RWPE1 (cell line): ENCODE measurements at places on chromosomes 3 and 15.

DNA sequence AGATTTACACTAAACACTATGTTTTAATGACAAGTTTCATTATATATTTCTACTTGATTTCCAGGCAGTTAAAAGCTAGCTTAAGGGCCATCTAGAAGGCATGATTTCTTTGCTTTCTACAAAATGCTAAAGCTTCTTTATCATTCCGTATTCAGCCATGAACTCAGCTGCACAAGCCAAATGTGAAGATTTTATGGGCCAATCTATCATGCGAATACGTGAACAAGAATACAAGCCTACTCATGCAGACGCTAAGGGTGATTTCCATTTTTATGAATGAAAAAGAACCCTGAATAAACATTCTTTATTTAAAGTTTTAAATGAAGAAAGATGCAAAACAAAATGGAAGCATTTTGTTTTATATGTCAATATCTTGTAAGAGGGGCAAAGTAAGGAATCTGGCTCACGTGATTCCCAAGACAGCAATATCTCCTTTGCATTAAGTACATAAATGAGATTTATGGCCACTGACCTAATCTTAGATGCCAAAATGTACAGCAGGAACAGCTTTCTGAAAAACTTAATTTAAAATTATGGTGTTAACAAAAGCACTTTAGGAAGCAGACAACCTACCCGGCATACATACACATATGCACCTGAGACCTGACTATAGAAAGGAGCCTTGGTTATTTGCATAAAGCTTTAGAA is 215.8 kb downstream of the DPH6 start:
- no peak for DNase-seq

DNA sequence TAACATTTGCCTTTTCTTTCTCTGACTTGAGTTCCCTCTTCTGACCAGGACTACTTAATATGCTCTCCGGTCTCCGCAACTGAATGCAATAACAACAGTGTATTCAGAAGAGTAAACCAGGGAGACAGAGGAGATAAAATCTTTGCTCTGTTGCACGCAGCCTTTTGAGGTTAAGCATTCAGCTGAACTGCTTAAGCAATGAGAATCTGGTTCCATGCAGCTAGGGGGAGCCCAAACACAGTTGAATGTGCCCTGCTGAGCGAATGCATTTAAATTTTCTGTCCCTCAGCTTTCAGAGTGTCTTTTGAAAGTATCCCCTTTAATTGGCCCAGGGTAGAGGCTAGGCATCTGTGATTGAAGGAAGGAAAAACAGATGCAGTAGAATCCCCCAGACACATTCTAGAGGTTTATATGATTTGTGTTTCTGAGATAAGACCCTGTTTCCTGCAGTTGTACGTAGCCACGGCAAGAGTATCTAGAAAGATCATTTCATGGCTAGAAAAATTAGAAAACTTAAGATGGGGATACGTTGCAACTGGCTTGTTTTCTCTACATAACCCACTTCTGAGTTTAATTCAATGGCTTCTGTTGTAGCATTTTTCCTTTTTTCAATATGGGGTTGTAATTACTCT is 309.6 kb downstream of the TUSC7 start:
- peak; percentile 30 for DNase-seq

GRCh38 chr3:50442945-50443579 is 60.4 kb downstream of the CACNA2D2 start:
- DNase-seq = no peak

DNA sequence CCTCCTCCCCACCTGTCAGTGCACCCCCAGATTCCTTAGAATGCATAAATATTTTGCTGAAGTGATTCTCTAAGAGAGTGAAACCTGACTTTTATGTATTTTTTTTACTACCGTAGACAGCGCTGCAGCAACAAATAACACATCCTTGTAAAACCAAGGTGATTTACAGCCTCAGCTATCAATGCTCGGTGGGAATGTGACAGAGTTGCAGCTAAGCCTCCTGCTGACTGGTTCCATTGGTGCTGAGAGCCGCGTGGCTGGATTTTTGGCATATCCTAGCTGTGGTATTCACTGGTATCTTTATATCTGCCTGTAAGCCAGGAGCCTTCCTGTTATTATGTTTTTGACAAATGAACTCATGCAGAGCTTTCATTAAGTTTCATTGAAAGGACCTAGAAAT is 11.0 kb downstream of the FGD5 start:
- DNase-seq = no peak

DNA sequence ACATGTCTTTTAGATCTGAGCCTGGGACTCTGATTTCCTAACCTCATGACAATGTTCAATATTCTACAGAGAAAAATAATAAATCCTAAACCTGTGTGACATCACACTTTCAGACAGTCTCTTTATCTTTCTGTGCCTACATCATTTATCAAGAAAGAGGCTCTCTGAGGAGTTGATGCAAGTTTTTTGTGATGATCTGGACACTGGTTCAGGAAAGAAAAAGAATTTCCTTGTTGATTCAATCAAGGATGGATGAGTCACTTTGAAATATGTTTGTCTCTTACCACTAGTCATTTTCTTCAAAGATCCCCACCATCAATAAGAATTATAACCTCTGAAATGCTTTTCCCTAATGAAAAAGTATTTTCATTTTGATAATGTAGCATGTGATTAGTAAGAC is 404.6 kb downstream of the WDR72 start:
- no peak for DNase-seq

GRCh38 chr3:48413611-48414010 is 16.3 kb downstream of the PLXNB1 start:
- no peak for DNase-seq

DNA sequence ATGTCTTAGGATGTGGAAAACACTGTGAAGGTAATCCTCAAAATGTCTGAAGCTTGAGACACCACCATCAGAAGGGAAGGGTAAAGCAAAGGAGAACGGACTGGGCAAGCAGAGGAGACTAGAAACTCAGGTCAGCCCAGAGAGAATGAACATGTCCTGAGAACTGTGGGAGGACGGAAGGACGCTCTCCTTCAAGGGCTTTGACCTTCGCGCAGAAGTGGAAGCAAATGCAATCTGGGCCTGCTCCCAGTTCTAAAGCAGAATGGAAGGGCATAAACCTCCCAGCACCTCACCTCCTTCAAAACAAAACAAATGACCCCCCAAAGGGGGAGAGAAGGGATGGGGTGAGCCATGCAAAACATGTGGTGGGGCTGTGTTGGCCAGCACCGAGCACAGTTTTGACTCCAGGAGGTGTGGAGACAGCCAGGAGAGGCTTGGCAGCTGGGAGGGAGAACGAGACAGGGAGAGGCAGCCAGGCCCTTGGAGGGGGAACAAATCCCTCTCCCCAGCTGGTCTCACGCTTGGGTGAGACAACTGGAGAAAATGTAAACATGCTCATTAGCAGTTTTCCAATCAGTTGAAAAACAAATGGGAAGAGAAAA is 222.4 kb upstream of the WNT5A start:
- no peak for DNase-seq

- DNase-seq = no peak
Observed at GRCh38 chr3:117633207-117633606, 923.6 kb downstream of the TUSC7 start.

GRCh38 chr15:68334661-68335124 is 57.1 kb downstream of the FEM1B start:
- no peak for DNase-seq

DNA sequence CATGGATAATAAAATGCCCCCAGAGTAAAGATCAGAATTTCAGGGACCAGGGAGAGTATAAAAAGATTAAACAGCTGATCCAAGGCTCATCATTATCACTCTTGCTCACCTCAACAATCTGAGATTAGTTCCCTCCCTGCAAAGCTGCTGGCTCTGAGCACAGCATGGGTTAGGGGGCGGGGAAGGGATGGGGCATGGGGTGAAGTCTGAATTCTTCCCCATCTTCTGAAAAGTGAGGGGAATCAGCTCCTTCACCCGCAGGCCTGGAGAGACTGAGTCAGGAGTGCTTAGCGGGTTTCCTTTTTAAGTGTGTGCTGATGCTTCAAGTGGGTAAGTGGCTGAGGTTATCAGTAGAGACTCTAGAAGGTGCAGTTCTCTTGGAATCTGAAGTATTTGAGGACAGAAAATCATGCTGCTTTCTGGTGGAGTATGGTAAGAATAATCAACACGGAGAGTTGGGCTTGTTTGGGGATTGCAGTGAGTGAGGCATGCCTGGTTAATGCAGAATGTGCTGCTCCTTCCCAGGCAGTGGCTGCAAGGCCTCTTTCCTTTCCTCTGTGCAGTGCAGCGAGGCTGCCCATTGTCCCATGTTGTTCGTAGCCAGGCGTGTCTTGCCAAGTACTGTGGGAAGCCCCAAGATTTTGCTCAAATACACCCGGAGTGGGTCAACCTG is 59.2 kb upstream of the TRAK1 start:
- DNase-seq = no peak

GRCh38 chr3:169170456-169170855 is 493.1 kb downstream of the MECOM start:
- no peak for DNase-seq

DNA sequence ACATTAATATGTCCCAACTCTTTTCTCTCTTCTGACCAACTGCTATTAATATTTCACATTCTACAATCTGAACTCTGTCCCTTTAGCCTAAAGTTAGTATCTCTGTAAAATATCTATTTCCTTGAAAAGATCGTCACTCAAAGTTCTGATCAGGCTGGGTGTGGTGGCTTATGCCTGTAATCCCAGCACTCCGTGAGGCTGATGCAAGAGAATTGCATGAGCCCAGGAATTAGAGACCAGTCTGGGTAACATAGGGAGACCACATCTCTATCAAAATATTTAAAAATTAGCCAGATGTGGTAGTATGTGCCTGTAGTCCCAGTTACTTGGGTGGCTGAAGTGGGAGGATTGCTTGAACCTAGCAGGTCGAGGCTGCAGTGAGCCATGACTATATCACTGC is 695.6 kb downstream of the MCTP2 start:
- DNase-seq = no peak

DNA sequence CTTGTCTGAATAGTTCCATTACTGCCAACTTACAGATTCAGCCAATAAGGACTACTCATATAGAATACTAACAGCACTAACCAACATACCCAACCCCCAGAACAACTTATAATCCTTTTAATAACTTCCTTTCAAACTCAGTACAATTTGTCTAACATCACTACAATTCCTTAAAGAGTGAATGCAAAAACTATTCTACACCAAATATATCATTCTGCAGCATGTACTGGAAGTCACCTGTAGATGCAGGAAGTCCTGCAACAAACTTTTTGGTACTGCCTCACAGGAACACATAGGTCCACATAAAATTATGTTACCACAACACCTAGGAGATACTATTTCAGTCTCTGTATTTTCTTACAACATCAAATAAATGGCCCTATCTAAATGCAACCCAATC is 2.1 kb downstream of the CCNL1 start:
- no peak for DNase-seq

GRCh38 chr15:63396152-63396928 is 14.7 kb upstream of the CA12 start:
- no peak for DNase-seq

DNA sequence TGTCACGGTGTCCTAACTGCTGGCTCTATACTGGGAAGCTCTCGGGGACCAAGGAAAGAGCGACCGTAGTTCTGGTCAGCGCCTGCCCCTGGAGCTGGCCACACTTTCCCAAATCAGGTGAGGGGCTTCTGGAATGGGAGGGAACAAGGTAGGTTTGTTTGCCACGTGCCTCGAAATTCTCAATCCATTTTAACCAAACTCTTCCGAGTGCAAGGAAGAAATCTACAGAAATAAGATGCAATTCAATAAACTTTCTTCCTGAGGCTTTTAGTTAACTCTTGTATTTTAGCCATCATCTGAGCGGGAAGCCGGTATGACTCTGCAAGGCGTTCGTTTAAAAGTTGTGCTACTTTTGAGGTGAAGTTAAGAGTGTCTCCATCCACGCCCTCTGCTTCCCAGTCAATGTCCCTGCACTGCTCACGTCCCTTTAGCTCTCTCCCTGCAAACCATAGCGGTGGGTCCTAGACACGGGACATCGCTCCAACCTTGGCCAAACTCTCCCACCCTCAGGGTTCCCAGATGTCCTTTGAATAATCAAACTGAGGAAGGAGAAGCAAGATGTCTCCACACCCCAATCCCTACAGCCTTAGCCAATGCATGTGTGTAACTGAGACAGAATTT is 597 bp downstream of the AGTR1 start:
- DNase-seq = no peak

GRCh38 chr15:29612096-29612495 is 210.2 kb downstream of the TJP1 start:
- no peak for DNase-seq

GRCh38 chr15:61841466-61841865 is 218.8 kb downstream of the VPS13C start:
- DNase-seq = no peak

- no peak for DNase-seq
Observed at GRCh38 chr3:197006860-197007259, 22.8 kb downstream of the MELTF start.

- DNase-seq = no peak
Observed at GRCh38 chr3:34225821-34226366, 427.5 kb downstream of the PDCD6IP start.

- DNase-seq = no peak
Observed at GRCh38 chr15:101455291-101456025, 34.0 kb downstream of the PCSK6 start.

- DNase-seq = no peak
Observed at GRCh38 chr3:143977341-143978262, 6.0 kb downstream of the DIPK2A start.

- no peak for DNase-seq
Observed at GRCh38 chr15:68432441-68433064, 590 bp upstream of the ITGA11 start.
